ENCODE measurements at places on chromosomes 2 and 18. TPM values are rescaled to one million over a fixed set of nuclear protein-coding genes. Genes with fewer than 3 reads are reported as not detected.

GRCh38 chr2:50753234-50753633 lies 278.7 kb downstream of the NRXN1 start:
- no peak for DNase-seq

DNA sequence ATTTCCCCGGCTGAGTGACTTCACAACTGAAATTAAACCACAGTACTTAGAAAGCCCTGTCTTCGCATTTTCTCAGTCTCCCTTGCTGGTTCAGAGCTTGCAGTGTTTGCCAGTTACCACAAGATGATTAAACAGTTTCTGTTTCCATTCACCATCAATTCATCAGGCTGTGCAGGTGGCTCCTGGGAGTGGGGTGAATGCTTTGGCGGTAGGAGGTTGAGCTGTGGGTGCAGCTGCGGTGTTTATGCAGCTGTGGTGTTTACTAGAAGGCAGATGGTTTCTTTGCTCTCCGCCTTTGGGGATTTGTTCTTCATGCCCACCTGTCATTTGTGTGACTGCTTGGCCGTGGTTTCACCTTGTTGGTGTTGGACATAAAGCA lies 16.1 kb downstream of the ACOXL start:
- no peak for DNase-seq

GRCh38 chr18:45851161-45851925 lies 25.9 kb downstream of the SIGLEC15 start:
- no peak for DNase-seq

SPC25 gene
- total RNA-seq: 9.5 TPM

ELAC1 gene
- total RNA-seq: 10.8 TPM

- no peak for DNase-seq
Measured at GRCh38 chr18:76985951-76986236, 146.7 kb downstream of the MBP start.

GRCh38 chr2:1611886-1612285 lies 132.4 kb downstream of the PXDN start:
- DNase-seq: no peak

DNA sequence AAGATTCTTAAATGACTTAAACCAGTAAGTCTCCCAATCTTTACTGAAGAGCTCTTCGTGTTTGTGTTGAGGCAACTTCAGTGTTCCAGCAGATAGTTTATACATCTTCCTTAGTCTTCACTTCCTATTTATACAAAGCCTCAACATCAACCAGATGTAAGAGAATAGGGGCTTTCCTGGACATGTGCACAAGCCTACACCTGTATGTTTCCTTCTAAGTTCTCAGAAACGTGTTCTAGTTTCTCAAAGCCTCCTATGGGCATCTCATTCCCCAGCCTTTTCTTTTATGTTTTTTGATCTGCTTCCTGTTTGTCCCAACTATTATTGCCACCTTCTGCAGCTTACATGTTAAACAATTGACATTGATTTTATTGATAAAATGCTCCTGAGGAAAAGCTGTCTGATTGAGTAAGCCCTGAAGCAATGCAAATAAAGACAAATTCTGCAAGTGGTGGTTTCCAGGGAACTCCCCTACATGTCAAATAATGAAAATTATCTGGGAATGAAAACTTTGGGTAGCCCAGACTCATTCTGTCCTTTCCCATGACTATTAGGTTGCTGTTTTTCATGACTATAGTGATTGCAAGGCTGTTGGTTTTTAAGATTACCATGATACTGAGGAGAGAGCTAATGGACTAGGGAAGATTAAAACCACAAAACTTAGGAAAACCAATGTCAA lies 663.3 kb upstream of the ACVR2A start:
- no peak for DNase-seq

- DNase-seq: no peak
Measured at GRCh38 chr18:48742304-48742703, 203.5 kb downstream of the CTIF start.

- DNase-seq: no peak
Measured at GRCh38 chr18:55841314-55841713, 253.3 kb upstream of the TCF4 start.

- DNase-seq: no peak
Measured at GRCh38 chr2:69954084-69954483, 7.3 kb downstream of the ASPRV1 start.

- DNase-seq: no peak
Measured at GRCh38 chr2:54048117-54048785, 67.2 kb upstream of the ACYP2 start.

GRCh38 chr2:241802421-241803318 lies 6.3 kb upstream of the NEU4 start:
- no peak for DNase-seq

GRCh38 chr2:237184919-237185552 lies 99.3 kb downstream of the COPS8 start:
- no peak for DNase-seq

- DNase-seq: no peak
Measured at GRCh38 chr2:132873738-132874137, 203.7 kb upstream of the LYPD1 start.

- no peak for DNase-seq
Measured at GRCh38 chr2:214574084-214574781, 163.4 kb downstream of the VWC2L start.

GRCh38 chr2:237717366-237718276 lies 81.0 kb upstream of the RBM44 start:
- DNase-seq: no peak

CXCR1 gene
- not detected for total RNA-seq

ASAP2 gene
- total RNA-seq: 55.5 TPM

- no peak for DNase-seq
Measured at GRCh38 chr2:152525277-152525838, 190.4 kb downstream of the FMNL2 start.

SLC5A7 gene
- 0.28 TPM for total RNA-seq

FAM161A gene
- total RNA-seq: 8.8 TPM

SLC23A3 gene
- 0.26 TPM for total RNA-seq

THUMPD2 gene
- total RNA-seq: 24.0 TPM

DNA sequence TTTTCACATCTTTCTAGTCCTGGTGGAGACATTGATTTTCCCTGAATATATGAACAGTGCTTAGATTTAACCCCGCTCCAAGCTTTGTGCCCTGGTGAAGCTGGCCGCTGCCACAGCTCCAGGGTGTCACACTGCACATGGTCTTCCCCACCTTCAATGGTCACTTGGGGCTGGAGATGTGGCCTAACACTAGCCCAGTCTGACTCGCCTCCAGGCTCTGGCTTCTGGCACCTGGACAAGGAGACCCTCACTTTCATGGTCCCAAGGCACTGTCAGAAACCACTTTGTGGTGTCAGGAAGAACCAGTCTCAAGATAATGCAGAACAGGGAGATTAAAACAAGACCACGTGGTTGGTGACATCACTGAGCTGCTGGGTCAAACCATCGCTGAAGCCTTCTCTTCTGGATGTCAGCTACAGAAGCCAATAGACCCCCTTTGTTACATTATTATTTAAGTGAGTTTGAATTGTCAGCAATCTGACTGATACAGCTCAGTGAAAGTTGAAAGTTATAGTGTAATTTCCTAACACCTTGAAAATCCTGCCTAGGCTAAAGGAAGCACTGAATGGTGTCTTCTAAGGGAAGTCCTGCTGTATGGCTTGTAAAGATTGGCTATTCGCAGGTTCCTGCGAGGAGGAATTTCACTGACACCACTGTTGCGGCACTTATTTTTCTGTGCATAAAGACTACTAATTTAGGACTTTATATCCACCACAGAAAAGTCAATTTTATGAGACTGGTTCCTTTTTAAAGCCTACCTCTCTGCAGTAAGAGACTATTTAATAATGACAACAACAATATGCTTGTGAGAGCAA lies 55.0 kb upstream of the CTDP1 start:
- peak; percentile 9 for DNase-seq

- DNase-seq: no peak
Measured at GRCh38 chr2:106552921-106553320, 65.8 kb downstream of the CD8B2 start.

ZNF892 gene
- total RNA-seq: 19.6 TPM

TUBA3D gene
- total RNA-seq: 1.0 TPM

DNA sequence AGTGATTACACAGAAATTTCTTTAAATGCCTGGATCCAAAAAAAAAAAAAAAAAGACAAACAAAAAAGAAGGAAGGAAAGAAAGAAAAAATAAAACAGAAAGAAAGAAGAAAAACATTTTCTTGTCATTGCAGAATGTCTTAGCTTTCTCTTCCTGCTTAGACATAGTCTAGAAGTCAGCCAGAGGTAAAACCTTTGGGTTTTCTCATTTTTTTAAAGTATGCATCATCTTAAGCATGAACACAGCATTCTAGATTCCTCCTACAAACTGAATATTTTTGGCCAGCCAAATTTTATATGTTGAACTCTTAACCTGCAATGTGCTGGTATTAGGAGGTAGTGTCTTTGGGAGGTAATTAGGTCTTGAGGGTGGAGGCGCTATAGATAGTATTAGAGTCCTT lies 243.9 kb downstream of the TRIB2 start:
- no peak for DNase-seq

GRCh38 chr2:144939590-144939989 lies 419.7 kb upstream of the ZEB2 start:
- no peak for DNase-seq

KIAA2012 gene
- total RNA-seq: not detected

CSRNP3 gene
- total RNA-seq: 5.9 TPM

SEPTIN10 gene
- 52.8 TPM for total RNA-seq

UGT1A10 gene
- not detected for total RNA-seq

RAD51AP2 gene
- not detected for total RNA-seq

GRCh38 chr18:67243799-67244587 lies 272.5 kb downstream of the DSEL start:
- no peak for DNase-seq

GRCh38 chr2:233853883-233854240 lies 473 bp downstream of the HJURP start:
- no peak for DNase-seq

DNA sequence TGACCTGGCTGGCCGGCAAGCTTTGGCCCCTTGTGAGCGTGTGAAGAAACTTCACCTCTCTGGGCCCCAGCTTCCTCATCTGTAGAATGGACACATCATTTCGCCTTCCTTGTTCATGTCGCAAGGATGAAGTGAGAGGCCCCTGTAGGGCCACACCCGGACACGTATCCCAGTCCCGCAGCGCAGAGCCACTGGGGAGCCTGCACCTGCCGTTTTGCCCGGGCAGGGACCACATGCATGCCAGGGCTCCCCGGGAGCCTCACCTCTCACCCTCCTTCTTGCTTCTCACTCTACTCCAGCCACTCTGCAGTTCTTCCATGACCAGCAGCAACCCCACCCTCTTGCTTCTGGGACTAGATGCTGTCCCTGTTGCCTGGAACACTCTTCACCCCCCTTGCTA lies 77.5 kb downstream of the FAM168B start:
- DNase-seq: no peak

All from uterus (tissue), 4 donors.